ENCODE measurements at places on chromosomes 4 and X.
A peak's percentile ranks its signal among the peaks of the same experiment; 100 is the strongest.

DNA sequence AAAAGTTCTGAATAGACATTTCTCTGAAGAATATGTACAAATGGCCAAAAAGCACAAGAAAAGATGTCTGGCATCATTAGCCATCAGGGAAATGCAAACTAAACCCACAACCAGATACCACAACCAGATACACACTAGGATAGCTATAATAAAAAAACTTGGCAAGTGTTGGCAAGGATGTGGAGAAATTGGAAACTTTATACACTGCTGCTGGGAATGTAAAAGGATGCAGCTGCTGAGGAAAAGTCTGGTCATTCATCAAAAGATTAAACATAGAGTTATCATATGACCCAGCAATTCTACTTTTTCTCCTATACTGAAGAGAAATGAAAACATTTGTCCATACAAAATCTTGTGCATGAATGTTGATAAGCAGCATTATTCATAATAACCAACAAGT is 92.3 kb downstream of the UCHL1 start:
- DNase-seq, result no peak

- DNase-seq, result no peak
Measured at GRCh38 chr4:6749340-6750171, 33.0 kb upstream of the KIAA0232 start.

- DNase-seq, result no peak
Measured at GRCh38 chrX:87583679-87584078, 66.1 kb downstream of the KLHL4 start.

DNA sequence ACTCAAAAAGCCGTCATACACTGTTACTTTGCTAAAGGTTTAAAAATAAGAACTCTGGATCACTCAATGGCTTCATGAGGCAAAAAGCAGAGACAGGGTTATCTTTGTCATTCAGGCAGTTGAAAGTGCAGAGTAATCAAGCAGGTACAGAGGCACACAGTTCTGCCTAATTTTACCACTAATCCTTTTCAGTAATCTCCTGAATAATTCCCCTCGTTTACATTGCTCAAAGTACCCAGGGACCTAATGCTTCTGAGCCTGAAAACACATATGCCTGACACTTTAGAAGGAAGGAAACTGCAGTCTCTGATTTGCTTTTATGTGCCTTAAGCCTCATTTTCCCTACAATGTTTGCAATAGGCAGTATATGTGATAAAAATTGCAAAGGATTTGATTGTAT is 71.4 kb upstream of the TRAM1L1 start:
- DNase-seq, result no peak

GRCh38 chr4:9825049-9825448 is 43.6 kb downstream of the DRD5 start:
- no peak for DNase-seq

DNA sequence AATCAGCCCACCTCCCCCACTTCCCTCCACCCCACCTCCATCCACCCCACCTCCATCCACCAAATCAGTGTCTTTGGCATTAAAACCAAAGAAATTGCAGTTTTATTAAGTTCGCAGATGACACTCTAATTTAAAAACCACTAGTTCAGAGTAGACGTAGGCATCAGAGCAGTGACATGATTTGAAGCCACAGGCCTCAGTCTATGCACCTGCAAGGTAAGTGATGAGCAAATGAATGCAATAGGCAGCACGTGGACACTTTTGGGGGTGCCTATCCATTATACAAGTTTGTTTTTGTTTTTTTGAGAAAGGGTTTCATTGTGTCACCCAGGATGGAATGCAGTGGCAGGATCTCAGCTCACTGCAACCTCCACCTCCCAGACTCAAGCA is 88.0 kb upstream of the TRIM2 start:
- DNase-seq, result no peak

DNA sequence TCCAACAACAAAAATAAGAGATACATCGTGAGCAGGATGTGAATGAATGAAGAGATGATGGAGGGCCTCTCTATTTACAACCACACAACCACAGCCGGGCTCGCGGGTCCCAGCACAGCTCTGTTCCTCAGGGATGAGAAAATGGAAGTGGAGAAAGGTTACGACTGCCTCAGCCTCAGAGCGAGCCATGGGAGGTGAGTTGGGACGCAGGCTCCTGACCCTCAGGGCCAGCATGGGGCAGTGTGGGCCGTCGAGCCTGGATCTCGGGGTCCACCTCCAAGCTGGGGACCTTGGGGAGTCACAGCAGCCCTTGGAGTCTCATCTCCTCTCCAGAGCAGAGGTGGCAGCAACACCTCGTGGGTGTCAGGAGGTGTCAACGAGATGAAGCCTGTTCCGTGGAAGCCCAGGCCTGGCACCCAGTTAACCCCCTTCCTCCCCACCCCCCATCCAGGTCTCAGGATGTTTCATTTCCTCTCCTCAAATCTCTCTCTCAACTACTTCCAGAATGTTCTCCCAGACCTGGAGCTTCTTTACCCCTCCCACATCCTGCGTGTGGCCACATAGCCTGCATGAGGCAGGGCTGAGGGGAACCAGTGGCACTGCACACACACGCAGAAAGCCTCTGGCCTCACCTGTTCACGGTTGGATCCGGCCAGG is 25.9 kb downstream of the C4orf50 start:
- no peak for DNase-seq

DNA sequence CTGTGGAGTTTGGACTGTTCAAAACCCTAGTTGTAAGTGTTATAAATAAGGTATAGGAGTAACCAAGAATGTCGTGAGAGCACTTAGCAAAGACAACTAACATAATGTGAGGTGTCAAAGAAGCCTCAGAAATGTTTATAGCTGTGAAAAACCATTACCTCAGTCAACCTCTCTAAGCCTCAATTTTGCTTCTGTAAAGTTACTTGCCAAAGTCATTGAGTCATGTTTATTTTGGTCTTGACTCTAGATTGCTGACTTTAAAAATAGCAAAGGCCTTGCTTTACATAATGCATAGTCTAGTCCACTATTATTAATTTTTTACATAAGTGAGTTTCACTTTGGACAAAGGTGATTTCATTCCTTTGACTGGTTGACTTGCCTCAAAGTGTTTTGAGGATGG is 257.6 kb upstream of the CXXC4 start:
- no peak for DNase-seq

DNA sequence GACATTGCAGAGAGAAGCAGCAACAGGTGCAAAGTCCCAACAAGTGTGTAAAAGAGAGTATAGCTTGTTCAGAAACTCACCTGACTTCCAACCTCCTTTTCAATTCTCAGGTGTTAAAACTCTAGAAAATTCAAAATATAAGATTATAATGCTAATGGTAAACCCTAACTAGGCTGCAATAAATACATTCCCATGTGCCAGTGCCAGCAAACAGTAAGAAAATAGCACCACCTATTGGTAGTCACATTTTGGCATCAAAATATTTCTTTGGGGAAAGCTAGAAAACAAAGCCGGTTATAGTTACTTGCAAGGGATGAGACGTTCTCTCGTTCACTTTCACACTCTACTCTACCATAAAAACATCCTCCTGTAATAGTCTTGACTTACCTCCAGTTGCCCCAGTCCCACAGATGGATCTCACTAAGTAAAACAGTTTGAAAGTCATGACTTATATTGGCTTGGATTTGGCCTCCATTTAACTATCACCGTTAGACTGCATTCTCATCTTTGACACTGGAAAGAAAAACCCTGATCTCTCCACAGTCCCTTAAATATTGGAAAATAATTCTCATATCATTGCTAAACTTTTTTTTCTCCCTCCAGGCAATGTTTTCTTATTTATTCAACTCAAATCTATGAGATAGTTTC is 9.6 kb downstream of the BMP3 start:
- no peak for DNase-seq

DNA sequence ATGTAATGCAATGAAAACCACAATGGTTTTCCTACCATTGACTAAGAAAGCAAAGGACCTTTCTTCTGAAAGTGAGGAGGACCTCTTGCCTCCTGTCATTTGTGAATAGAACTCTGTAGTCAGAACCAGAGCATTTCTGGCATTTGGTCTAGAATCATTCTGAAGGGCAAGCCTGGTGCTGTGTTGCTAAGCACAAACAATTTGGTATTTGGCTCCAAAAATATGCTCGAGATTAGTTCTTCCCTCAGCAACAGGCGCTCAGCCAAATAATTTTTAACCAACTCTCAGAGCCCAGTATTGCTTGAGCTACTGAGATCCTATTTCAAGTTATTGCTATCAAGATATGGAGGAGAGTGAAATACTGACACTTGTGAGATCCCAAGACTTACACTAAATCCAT is 71.0 kb downstream of the SNCA start:
- DNase-seq, result peak; percentile 65

DNA sequence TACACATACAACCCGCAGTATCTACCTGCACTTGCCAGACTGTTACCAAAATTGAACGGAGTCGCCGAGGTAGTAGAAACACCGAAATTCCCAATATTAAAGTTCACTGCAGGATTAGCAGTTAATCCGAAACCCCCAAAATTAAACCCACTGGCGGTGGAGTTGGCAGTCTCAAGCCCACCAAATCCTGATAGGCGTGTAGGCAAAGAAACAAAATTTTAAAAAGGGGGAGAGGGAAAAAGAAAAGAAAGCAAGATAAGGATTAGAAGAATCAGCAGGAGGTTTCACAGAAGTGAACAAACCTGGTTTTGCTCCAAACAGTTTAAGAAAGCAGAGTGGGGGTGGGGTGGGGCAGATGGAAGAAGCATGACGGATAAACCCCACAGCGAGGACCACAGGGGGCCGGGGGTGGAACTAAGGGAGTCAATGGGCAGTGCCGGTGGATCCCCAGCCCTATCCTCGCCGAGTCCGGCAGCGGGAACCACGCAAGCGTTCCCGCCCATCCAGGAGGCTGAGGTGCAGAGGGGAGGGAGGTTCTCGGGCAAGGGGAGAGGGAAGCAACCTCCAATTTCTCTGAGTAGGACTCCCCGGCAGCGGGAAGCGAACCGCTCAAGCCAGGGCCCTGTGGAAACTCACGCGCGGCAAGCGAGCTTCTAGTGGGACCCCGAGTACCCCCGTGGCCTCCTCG is 599 bp downstream of the NUP54 start:
- DNase-seq, result peak; percentile 56

GRCh38 chr4:124710015-124710741 is 2.4 kb downstream of the ANKRD50 start:
- no peak for DNase-seq

DNA sequence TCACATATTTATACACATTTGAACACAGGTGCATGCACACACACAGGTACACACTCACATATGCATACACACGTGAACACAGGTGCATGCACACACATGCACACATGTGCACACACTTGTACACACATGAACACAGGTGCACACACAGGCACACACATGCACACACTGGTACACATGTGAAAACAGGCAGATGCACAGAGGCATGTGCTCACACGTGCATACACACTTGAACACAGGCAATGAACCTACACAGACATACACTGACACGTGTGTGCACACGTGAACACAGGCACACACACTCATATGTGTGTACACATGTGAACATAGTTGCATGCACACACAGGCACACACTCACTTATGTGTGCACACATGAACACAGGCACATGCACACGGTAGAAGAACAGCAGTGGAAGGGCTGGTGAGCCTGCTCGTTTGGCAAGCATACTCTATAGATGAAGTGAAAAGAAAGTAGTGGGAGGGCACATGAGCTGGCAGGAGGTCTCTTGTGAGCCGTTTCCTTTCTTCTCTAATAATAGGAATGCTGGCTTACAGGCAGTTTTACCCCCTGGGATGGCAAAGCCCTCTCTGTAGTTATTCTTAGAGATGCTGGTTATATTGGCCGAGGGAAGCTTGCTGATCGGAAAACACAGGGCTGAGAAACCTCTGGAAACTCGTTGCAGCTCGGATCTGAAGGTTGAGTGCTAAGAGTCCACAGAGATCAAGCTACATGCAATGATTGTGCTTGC is 279.6 kb upstream of the CLNK start:
- no peak for DNase-seq

DNA sequence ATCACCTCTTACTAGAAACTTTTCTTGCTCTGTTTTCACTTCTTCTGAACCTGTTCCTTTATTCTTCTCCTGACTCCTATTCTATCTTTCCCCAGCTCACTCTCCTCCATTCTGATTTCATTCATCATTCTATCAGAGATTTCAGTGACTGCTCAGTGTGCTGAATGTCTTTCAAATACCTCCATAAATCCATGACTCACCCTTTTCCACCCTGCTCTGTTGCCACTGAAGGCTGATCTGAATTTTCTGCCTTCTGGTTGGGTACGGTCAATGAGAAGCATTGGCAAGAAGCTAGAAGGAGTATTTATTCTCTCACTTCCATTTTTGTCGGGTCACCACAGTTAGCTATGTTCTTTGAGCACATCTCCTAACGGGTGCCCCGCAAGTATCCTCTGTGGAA is 265.9 kb downstream of the CBLL2 start:
- no peak for DNase-seq

GRCh38 chrX:54430519-54430918 is 9.7 kb upstream of the TSR2 start:
- DNase-seq, result no peak

DNA sequence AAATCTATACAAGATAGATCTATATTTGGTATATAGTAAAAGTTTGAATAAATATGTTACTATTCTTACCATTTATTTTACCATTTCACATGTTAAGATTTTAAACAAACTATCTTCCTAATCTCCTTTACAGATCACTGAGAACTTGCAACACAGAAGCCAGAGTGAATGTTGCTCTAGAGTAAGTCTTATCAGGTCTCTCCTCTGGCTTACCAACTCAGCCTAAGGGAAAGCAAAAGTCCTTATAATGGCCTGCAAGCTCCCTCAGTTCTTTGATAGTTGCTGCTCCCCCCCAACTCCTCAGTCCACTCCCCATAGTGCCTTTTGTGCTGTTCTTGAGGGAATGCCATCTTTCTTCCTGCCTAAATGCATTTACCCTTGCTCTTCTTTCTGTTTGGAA is 25.7 kb upstream of the SLC7A11 start:
- no peak for DNase-seq

- no peak for DNase-seq
Measured at GRCh38 chr4:7820031-7820818, 119.4 kb downstream of the AFAP1 start.

- DNase-seq, result no peak
Measured at GRCh38 chr4:187714957-187715356, 280.6 kb upstream of the ZFP42 start.

DNA sequence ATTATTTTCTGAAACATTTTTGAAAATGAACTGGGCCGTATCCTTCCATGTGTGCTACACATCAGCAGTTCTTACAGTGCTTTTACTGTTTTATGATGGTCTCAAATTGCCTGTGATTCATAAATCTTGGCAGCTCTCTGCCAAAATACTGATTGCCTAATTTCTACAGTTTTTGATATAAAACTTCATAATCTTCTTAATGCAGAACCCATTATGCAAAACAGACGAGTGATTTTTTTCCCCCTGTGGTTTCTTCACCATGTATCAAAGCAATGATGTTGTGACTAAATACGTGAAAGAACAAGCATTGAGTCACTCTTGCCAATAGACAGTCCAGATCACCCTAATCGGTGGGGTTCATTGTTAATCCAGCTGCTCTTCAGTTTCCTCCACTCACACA is 156.4 kb upstream of the WDR1 start:
- no peak for DNase-seq

DNA sequence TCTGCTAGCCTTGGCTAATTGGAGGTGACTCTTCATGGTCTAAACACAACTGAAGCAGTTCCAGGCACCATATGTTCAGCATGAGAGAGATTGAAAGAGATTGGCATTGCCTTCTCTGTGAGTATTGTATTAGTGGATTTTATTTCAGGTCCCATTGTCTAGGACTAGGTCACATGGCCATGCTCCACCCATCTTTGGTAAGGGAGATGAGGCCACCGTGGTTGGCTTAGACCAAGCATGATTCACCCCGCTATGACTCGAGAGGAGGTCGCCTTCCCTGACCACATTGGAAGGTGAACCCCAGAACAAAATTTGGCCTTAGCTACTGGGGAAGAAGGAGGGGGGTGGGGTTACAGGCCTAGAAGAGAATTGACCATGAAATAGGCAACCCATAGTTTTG is 109.9 kb upstream of the BCOR start:
- no peak for DNase-seq

Measured in non-pigmented ciliary epithelial cell (primary cell).